ENCODE measurements at places on chromosomes 13 and 19. TPM values are rescaled to one million over a fixed set of nuclear protein-coding genes. Genes with fewer than 3 reads are reported as not detected.

CD209 gene
- under 0.01 TPM for total RNA-seq

CFD gene
- total RNA-seq = not detected

RGS9BP gene
- total RNA-seq = 0.65 TPM

ZIK1 gene
- total RNA-seq = 6.1 TPM

SIGLEC9 gene
- total RNA-seq = 0.19 TPM

CACNA1A gene
- total RNA-seq = 0.14 TPM

KCNN4 gene
- total RNA-seq = 0.51 TPM

Measured in dermis blood vessel endothelial cell (primary cell).